ENCODE measurements at places on chromosomes 3 and 15. TPM values are rescaled to one million over a fixed set of nuclear protein-coding genes. Genes with fewer than 3 reads are reported as not detected.

DNA sequence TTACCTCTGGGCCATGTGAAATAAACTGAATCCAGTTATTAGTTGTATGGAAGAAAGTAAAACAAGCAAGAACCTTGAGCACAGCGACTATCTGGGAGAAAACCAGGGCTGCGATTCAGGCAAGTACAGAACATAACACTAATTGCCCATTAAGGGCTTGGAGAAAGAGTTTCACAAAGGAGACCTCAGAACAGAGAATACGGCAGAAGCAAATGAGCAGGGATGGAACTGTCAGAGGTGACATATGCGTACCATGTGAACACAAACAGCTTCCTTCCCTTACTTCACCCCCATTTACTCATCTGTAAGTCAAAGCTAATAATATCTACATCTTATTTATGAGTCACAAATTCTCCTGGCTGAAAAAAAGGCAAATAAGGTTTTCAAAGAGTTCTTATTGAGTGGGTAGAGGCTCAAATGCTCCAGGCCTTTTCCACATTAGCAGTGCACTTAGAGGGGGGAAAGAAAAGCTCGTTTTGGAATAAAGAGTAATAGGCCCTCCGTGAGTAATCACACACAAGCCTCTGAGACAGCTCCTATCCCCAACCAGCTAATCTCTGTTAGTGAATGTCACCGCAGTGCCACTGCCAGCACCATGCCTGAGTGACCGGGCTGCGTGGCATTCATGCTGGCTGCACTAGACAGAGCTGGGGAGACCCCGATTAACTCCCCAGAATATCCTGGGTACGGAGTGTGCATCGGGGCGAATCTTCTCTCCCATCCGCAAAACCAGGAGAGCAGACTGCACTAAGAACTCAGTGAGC lies 2.6 kb downstream of the PCSK6 start:
- no peak overlapping the region for H3K4me3 ChIP-seq
- no peak for DNase-seq
- peaks cover 16% of the 10 kb centered on the region for H3K27me3 ChIP-seq
- no peaks in the 10 kb centered on the region for H3K36me3 ChIP-seq
- no peak overlapping the region for H3K27ac ChIP-seq
- H3K4me1 ChIP-seq: no peaks in the 10 kb centered on the region

MITF gene
- 34.3 TPM for total RNA-seq

DNA sequence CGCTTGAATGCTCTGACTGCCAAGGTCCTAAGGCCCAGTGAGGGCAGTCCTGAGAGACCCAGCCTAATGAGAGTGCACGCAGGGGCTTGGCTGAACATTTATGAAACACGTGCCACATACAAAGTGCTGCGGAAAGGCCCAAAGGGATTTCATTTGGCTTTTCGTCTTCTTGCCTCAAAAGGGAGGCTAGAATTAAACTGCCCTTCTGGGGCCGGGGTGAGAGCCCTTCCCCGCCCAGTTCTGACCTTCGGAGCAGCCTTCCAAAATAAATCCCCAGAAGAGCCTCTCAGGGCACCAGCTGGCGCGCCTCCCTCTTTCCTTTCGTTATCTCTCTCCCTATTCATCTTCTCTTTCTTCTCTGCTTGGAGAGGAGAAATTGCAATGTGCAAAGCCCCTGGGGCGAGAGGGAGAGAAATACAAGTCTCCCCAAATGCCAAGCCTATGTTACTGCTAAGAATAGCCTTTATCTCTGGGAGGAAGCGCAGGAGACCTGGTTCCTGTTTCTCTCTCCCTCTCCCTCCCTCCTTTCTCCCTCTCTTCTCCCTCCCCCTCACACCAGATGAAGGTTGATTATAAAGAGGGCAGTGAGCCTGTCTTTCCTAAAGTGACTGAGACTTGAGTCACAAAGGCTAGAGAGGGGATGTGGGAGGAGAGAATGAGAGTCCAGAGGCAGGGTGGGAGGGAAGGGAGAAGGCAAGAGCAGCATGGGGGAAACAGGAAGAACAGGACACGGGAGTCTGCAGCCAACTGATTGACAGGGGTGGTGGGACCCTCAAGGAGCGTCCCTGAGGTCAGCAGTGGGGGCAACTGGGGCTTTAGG lies 36.7 kb upstream of the NDUFB4 start:
- peak; percentile 87 for DNase-seq
- peak overlapping the region; percentile 68 for H3K4me3 ChIP-seq
- H3K27ac ChIP-seq: peak overlapping the region; percentile 79
- H3K4me1 ChIP-seq: peaks cover 14% of the 10 kb centered on the region
- no peaks in the 10 kb centered on the region for H3K27me3 ChIP-seq

DNA sequence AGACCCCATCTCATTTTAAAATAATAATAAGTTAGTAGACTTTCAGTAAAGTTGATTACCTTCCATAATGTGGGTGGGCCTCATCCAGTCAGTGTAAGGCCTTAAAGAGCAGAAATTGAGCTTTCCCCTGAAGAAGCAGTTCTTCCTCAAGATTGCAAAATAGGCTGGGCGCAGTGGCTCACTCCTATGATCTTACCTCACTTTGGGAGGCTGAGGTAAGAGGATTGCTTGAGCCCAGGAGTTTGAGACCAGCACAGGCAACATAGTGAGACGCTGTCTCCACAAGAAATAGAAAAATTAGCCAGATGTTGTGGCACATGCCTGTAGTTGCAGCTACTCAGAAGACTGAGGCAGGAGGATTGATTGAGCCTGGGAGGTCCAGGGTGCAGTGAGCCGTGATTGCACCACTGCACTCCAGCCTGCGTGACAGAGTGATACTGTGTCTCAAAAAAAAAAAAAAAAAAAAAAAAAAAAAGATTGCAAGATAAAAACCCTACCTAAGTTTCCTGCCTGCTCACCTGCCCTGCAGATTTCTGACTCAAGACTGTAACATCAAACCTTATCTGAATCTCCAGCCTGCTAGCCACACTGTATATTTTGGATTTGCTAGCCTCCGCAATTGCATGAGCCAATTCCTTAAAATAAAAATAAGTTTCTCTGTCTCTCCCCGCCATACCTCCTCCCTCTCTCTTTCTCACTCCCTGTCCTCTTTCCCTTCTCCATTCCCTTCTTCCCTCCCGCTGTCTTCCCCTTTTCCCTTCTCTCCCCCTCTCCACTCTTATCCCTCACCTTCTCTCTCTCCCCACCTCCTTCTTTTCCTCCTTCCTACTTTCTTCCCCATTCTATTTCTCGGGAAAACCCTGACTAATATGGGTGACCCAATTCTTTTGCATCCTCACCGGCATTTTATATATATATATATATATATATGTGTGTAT lies 16.9 kb downstream of the KLHL18 start:
- no peaks in the 10 kb centered on the region for H3K27me3 ChIP-seq
- no peak overlapping the region for H3K27ac ChIP-seq
- H3K4me1 ChIP-seq: no peaks in the 10 kb centered on the region
- DNase-seq: no peak
- H3K4me3 ChIP-seq: no peak overlapping the region

DNA sequence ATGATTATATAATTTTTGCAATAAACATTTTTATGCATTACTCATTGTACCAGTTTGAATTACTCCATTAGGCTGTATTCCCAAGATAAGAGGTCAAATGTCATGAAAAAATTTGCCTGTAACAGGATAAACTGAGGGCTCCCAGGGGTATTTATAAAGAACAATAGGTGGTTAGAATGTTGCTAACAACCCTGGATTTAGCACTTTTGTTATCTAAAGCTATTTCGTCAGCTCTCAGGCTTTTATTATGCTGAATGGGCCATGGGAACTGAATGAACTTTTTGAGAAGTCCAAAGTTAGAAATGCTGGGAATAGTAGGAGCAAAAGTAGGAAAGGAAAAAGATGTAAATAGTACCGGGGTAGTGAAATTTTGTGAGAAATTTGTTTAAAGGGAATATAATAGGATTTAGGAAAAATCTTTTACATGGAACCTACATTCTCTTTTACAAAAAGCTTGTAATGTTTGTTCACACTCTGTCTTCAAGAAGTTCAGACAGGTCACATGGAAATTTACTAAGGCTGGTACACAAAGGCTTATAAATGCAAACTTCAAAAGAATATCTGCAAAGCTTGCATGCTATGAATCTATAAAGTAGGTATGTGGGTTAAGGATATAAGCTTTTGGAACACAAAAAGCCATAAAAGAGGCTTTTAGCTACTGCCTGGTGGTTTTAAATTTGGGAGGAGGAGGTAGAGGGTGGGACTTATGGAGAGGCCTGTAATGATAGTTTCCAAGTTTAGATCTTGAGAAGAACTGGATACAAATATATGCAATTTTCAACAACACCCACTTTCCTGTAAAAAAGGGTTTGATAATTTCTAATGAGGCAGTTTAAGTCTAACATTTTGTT lies 445.8 kb upstream of the NAALADL2 start:
- H3K27ac ChIP-seq: no peak overlapping the region
- no peak overlapping the region for H3K4me3 ChIP-seq
- no peaks in the 10 kb centered on the region for H3K4me1 ChIP-seq
- DNase-seq: no peak
- no peaks in the 10 kb centered on the region for H3K27me3 ChIP-seq
- no peaks in the 10 kb centered on the region for H3K36me3 ChIP-seq
